ENCODE measurements at places on chromosomes 12 and 14.

- no peak for DNase-seq
Observed at GRCh38 chr12:71183846-71184245, 26.0 kb upstream of the TSPAN8 start.

DNA sequence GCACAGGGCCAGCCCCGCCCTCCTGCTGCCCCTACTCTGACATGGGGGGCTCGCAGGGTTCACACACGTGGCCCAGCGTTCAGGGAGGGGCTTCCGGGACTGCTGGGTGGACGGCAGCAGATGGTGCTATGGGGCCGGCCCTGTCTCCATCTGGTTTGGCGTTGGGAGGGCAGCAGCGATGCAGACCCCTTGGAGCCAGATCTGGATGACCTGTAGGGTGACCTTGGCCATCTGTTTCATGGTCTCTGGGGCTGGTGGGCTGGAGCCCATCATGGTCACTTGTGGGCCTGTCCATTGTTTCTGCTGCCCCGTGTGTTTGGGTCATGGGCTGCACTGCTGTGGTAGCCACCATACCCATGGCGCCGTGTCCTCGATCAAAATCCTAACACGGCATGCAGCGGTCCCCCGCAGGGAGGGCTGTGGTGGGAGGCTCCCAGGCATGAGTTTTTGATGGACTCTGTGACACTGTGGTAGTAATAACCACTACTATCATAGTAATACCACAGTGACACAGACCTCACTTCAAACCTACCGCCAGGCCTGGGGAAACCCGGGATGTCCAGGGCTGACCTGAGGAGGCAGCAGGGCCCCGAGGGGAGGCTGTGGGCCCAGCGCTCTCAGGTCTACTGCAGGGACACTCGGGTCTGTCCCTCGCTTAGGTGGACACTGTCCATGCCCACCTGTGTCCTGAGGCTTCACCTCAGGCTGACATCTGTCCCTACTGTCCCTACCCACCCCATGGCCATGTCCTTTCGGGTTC lies 359.4 kb downstream of the TMEM121 start:
- no peak for DNase-seq

GRCh38 chr12:100437038-100437841 lies 36.4 kb upstream of the NR1H4 start:
- no peak for DNase-seq

- no peak for DNase-seq
Observed at GRCh38 chr12:101803978-101804377, 26.8 kb downstream of the GNPTAB start.

DNA sequence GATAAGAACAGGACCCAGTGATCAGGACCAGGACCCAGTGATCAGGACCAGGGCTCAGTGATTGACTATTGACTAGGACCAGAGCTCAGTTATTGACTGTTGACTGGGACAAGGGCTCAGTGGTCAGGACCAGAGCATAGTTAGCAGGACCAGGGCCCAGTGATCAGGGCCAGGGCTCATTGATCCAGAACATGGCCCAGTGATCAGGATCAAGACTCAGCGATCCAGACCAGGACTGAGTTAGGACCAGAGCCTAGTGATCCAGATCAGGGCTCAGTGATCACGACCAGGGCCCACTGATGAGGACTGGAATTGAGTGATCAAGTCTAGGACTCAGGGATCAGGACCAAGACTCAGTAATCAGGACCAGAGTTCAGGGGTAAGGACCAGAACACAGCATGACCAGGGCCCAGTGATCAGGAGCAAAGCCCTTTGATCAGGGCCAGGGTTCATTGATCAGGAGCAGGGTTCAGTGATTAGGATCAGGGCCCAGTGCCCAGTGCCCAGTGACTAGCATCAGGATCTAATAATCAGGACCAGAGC lies 176.0 kb downstream of the TMEM121 start:
- no peak for DNase-seq
